Activated CD4-positive, alpha-beta T cell treated with anti-CD3 and anti-CD28 coated beads, Interleukin-2, amount 50 U/mL, for 1 hour (primary cell): ENCODE measurements at places on chromosomes 2 and 18.

- no peak for DNase-seq
Observed at GRCh38 chr2:162219426-162219825, 23.8 kb downstream of the FAP start.

GRCh38 chr18:22549260-22549937 lies 131.7 kb upstream of the CTAGE1 start:
- DNase-seq, result no peak

GRCh38 chr2:69386789-69387734 lies at the start of gene GFPT1:
TSS of gene GFPT1 (minus strand) at chr2:69387227. CDS start at chr2:69387071, 156 bp downstream.
- peak; percentile 92 for DNase-seq

- no peak for DNase-seq
Observed at GRCh38 chr18:62182220-62182619, 4.6 kb downstream of the PIGN start.

- no peak for DNase-seq
Observed at GRCh38 chr2:88808652-88809051, 117.2 kb downstream of the RPIA start.

GRCh38 chr2:217244815-217245214 lies 385.0 kb upstream of the TNP1 start:
- DNase-seq, result no peak

GRCh38 chr2:216775043-216775453 lies 79.7 kb upstream of the IGFBP5 start:
- no peak for DNase-seq

- no peak for DNase-seq
Observed at GRCh38 chr18:63905361-63905760, 2.4 kb upstream of the SERPINB10 start.

- DNase-seq, result no peak
Observed at GRCh38 chr2:18244845-18245244, 315.6 kb downstream of the RDH14 start.

GRCh38 chr18:59917422-59917821 lies 17.6 kb downstream of the PMAIP1 start:
- no peak for DNase-seq

DNA sequence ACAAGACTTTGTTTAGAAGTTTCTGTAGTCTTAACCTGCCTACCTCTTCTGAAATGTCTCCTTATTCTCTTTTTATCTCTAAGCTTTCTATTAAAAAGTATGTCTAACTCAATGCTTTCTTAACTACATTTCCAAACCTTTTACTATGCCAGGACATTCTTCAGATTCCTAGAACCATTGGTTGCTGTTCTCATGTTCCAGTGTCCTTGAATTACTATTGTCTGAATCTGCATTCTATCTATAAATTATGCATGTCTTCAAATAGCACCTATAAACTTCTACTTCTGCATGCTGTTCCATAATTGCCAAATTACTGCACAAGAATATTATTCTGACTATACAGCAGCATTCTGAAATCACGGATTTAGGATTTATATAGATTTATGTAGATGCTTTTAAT lies 166.0 kb upstream of the VWC2L start:
- no peak for DNase-seq

DNA sequence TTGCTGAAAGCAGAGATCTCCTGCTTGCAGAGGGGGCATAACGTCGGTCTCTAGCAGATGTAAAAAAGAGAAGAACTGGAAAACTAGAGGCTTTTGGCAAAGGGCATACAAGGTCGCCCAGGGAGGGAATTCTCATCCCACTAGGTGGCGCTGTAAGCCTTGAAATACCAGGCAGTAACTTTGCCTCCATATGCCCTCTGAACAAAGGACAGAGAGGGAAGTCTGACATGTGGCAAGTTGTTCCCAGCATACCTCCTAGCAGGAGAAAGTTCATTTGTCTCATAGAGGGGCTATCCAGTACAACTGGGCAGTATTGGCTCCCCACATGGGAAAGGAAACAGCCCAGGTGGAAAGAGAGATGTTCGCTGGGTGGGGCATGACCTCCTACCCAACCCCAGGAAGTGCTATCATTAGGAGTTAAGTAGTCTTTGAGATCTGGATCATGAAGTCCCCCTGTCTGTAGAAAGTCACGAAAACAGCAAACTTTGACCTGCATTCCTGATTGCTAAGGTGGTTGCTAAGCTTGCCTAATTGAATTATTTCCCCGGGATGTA lies 39.9 kb downstream of the STK17B start:
- DNase-seq, result peak; percentile 51

- DNase-seq, result no peak
Observed at GRCh38 chr2:168752361-168752760, 50.1 kb upstream of the NOSTRIN start.

DNA sequence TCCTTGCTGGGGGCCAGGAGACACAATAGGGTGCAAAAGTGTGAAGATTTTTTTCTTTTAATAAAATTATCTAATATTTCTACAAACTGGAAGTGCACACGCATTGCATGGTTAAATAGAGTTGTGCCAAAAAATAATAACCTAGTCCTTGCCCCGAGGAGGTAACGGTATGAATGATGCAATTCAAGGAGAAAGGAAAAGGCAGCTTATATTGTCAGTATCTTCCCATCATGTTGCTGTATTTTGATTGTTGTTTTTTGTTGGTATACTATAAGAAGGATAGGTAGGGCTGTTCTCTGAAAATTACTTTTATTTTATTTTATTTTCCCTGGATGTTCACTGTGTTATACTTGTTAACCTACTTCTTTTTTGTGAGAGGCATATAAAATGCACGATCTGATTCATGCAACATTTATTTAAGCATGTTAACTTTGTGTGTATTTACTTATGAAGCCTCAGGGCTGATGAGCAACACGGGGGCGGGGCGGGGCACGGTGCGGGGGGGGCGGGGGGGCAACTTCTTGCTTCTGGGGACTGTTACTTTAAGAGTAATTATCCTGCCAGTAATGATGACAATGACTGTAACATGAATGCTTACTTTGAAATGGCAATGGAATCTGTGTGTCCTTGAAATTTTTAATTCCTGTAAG lies 118.6 kb downstream of the AQP4 start:
- no peak for DNase-seq
